ENCODE measurements at places on chromosomes 3 and 15. TPM values are rescaled to one million over a fixed set of nuclear protein-coding genes. Genes with fewer than 3 reads are reported as not detected.

Gene SHC4
- total RNA-seq: 3.7 TPM

Gene ACTC1
- 40.5 TPM for total RNA-seq

DNA sequence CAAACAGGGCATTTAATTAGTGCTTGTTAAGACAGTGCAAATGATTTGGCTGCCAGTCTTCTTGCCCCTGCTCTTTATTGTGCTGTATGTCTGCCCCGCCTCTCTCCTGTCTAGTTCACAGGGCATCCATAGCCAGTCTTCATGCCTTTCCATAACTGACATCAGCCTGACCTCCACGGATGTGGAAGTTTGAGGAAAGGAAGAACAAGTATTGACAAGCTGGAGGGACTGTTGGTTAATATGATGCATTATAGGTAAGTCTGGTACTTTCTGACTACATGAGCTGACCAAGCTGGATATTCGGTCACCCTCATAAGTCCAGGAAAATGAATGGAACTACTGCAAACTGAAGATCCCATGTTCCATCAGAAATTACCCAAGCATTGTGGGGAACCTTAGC lies 325.9 kb downstream of the TIGIT start:
- DNase-seq: no peak

- DNase-seq: no peak
These were observed 32.4 kb upstream of the ALCAM start for GRCh38 chr3:105334138-105334882.

Gene ATP10A
- total RNA-seq: 19.8 TPM

DNA sequence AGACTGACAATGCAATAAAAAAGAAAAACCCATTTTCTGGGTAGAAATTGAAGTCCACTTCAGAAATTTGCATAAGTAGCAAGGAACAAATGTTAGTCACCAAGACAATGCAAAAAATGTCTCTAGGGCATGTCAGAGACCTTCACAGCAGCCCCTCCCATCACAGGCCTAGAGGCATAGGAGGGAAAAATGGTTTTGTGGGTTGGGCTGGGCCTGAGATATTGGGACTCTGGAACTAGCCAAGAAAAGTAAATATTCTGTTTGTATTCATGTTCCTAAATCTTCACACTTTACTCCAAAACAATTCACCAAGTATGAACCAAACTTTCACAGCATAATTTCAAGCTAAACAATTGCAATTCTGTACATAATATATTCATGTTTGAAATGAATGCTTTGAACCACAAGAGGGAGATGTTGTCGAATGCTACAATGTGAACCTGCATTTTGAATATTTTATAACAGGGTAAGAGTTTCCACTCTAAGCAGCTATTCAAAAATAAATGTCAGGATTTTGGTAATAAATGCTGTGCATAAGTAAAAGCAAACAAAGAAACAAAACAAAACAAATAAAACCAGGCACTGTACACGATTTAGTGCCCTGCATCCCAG lies 429.2 kb downstream of the OTOL1 start:
- DNase-seq: no peak
